ENCODE measurements at places on chromosomes 5 and 9.

- DNase-seq, result no peak
Measured at GRCh38 chr5:137217599-137218200, 281.4 kb downstream of the SPOCK1 start.

DNA sequence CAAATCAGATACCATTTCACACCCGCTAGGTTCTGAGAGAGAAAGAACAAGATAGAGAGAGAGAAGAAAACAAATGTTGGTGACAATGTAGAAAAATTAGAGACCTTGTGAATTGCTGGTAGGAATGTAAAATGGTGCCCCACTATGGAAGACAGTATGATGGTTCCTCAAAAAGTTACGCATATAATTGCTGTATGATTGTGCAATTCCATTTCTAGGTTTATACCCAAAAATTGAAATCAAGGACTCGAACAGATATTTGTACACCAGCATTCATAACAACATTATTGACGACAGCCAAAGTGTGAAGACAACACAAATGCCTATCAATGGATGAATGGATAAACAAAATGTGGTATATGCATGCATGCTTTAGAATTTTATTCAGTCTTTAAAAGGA lies 74.5 kb upstream of the MAP3K1 start:
- DNase-seq, result no peak

GRCh38 chr5:93580927-93581445 lies at the start of gene NR2F1-AS1:
TSS of gene NR2F1-AS1 (minus strand) at chr5:93581219.
- DNase-seq, result no peak

- no peak for DNase-seq
Measured at GRCh38 chr5:132066871-132067270, 6.4 kb downstream of the IL3 start.

All from T-helper 17 cell (primary cell).